A549 treated with DMSO at 1 μM for 4 hours (cell line): ENCODE measurements at places on chromosomes 12 and 14. TPM values are rescaled to one million over a fixed set of nuclear protein-coding genes. Genes with fewer than 3 reads are reported as not detected.

Gene AMHR2
- total RNA-seq: 0.92 to 2.6 TPM (median 1.9 TPM) in 5 replicates

Gene HOXC11
- 0.36 to 0.51 TPM (median 0.47 TPM) in 5 replicates for total RNA-seq

Gene CCDC38
- 0.09 to 0.24 TPM (median 0.19 TPM) in 4 of 5 replicates, not detected in the other for total RNA-seq

Gene GLT8D2
- 0.22 to 0.37 TPM (median 0.29 TPM) in 4 of 5 replicates, not detected in the other for total RNA-seq

Gene RERG
- total RNA-seq: 0.15 to 0.36 TPM (median 0.21 TPM) in 5 replicates

Gene CLEC1B
- not detected in 5 replicates for total RNA-seq

Gene LRTM2
- 0.08 to 0.18 TPM in 2 of 5 replicates, not detected in the others for total RNA-seq
